LNCaP clone FGC (cell line): ENCODE measurements at places on chromosomes 1 and 21.
A peak's percentile ranks its signal among the peaks of the same experiment; 100 is the strongest.

GRCh38 chr21:35489389-35489980 is 440.4 kb upstream of the RUNX1 start:
- DNase-seq, result no peak

- no peak for DNase-seq
Measured at GRCh38 chr1:86648255-86648654, 56.1 kb upstream of the SH3GLB1 start.

DNA sequence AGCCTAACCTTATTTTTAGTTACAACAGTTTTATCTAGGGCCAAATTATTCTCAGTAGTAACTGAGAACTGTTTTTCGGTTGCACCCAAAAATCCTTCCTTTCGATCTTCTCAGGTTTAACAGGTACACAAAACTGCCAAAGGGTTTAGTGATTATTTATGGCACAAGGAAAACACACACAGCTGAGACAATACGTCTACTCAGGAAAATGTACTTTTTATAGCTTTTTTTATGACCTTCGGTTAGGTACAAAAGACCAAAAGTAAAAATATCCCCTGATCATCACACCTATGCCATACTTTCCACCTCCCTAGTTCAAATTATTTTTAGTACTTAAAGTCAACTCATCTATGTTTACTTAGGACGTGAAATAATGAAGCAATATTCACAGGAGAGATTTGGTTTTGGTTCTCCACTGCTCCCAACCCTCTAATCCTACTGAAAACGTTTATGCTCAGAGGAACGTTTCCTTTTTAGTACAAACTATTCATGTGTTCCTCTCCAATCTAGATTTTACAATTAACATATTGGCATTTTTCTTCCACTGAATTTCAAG is 48.7 kb downstream of the TTLL7 start:
- DNase-seq, result peak; percentile 34

DNA sequence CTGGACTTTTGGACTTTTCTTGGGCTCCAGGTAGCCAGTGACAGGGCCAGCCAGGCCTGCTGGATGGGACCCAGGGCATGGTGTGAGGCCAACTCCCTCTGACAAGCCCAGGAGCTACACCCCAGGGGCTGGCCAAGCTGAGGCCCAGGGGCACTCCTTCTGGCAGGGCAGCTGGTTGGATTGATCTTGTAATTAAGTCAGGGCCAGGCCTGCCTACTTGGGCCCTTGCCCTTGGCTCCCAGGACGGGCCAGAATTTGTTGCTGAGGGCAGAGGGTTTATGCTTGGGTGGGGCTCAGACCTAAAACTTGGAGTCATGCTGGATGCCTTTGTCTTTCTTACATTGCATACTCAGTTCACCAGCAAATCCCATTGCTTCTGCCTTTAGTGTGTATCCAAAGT is 20.7 kb downstream of the KCNA2 start:
- DNase-seq, result no peak

DNA sequence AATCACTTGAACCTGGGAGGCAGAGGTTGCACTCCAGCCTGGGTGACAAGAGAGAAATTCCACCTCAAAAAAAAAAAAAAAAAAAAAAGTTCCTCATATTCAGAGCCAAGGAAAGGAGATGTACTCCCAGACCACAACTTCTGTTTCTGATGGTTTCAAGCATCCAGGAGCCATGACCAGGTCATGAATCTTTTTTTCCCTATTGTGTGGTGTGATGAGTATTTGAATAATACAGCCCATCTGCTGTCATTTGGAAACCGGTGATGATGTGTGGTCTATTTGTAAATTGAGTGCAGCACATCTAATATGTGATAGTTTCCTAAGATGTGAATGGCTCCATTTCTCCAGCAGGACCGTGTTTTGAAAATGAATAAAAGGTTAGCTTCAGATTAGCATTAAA is 18.6 kb downstream of the PIK3CD start:
- no peak for DNase-seq

- DNase-seq, result no peak
Measured at GRCh38 chr1:172935062-172935592, 115.6 kb downstream of the TNFSF18 start.

- DNase-seq, result no peak
Measured at GRCh38 chr1:192730198-192730597, 78.6 kb upstream of the RGS2 start.

- DNase-seq, result no peak
Measured at GRCh38 chr1:160708118-160708517, 3.5 kb downstream of the CD48 start.
